Endothelial cell (in vitro differentiated cells): ENCODE measurements at places on chromosomes 7 and 10. TPM values are rescaled to one million over a fixed set of nuclear protein-coding genes. Genes with fewer than 3 reads are reported as not detected.

GRCh38 chr7:97006816-97007582, 1.6 kb downstream of the DLX6 start:
- DNase-seq, result no peak

- DNase-seq, result no peak
These were observed 42.8 kb downstream of the CTTNBP2 start for GRCh38 chr7:117830422-117830954.

- no peak for DNase-seq
These were observed 126.3 kb upstream of the NANOS1 start for GRCh38 chr10:118903251-118903650.

Gene UNCX
- not detected for total RNA-seq

DNA sequence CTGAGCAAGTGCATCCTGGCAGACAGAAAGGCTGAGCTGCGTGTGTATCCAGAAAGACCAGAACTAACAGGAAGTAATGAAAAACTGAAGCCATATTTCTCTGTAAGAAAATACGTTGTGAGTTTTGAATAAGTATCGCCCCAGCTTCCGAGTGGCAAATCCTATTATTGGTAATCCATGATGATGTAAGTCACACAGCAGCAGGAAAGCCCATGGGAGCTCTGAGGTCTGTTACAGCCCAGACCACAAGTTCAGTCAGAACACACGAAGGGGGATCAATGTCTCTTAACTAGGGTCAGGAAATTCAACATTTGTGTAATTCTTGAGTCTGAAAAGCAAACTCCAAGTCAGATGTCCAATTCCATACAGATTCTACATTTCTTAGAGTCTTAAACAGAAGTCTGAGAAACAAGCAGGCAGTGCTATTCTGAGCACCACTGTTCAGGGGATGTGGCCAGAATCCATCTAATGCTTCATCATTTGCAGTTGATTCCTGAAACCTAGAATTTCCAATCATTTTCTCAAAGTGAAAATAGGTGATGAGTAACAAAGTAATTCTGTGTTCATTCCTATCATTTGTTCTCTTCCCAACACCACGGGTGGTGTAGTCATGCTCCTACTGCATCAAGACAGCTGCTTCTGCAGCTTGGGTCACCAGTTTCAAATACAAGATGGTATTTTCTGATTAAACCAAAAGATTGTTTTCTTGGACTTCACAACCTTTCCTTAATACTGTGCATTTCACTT, at the start of gene LRIT2:
TSS of gene LRIT2 (minus strand) at position 118 of the 747 bp plus-strand sequence. CDS start at position 94, 24 bp downstream.
- DNase-seq, result no peak

GRCh38 chr7:7821517-7821916, 103.1 kb upstream of the RPA3 start:
- no peak for DNase-seq

Gene TMEM184A
- 0.21 TPM for total RNA-seq

DNA sequence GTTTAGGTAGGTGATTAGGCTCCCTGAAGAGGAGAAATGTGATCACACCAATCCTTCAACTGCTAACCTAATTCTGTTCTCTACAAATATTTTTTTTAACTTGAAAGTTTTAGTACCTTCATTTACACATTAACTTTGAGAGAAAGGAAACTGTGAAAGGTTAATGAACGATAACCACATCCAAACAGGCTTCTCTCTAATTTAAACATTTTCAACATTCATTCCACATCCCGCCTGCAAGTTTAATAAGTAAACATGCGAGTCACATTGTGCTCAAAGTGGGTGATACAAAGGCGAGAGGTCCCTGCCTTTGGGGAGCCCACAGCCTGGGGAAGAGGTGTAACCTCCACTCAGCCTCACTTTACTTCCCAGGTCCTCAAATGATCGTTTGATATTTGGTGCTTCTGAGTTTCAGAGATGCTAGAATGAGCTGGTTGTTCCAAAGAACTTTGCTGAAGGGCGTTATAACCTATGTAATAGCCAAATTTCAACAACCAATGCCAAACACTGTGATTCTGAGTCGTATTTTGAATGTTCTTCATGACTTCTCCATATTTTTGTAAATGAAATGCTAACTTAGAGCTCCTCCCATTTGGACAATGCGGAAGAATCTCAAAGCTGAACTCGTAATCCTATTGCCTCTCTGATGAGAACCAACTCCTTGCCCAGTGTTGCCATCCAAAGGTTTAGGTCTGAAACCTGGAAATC, 47.5 kb downstream of the DENND2A start:
- no peak for DNase-seq

DNA sequence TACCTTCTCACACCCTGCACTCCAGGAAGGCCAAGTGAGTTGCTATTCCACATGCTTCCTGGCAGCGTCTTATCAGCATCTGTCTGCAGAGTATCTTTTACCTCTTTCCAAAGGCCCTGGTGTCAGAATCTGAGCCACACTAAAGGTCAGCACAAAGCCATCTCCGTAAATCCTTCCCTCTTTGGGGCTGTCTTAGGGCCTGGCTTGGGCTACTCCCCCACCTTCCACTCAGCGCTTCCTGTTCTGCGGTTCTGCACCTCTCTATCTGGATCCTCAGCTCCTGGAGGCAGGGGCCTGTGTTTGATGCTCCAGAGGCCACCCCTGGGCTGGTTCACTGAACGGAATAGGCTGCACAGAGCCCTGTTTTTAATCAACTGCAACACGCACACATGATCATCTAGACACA, 334.8 kb upstream of the GALNT17 start:
- no peak for DNase-seq

GRCh38 chr10:77580482-77580881, 57.1 kb downstream of the KCNMA1 start:
- no peak for DNase-seq

DNA sequence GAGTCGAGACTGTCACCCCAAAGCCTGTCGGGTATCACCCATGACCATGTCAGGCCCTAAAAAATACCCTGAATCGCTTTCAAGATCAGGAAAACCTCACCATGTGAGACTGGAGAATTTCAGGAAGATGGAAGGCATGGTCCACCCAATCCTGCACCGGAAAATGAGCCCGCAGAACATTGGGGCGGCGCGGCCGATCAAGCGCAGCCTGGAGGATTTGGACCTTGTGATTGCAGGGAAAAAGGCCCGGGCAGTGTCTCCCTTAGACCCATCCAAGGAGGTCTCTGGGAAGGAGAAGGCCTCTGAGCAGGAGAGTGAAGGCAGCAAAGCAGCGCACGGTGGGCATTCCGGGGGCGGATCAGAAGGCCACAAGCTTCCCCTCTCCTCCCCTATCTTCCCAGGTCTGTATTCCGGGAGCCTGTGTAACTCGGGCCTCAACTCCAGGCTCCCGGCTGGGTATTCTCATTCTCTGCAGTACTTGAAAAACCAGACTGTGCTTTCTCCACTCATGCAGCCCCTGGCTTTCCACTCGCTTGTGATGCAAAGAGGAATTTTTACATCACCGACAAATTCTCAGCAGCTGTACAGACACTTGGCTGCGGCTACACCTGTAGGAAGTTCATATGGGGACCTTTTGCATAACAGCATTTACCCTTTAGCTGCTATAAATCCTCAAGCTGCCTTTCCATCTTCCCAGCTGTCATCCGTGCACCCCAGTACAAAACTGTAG, 176.2 kb downstream of the RTKN2 start:
- no peak for DNase-seq

Gene MYPN
- not detected for total RNA-seq

- no peak for DNase-seq
These were observed 74.2 kb downstream of the FAS start for GRCh38 chr10:89064748-89065147.
